SK-N-MC (cell line): ENCODE measurements at places on chromosomes 11 and 22.

DNA sequence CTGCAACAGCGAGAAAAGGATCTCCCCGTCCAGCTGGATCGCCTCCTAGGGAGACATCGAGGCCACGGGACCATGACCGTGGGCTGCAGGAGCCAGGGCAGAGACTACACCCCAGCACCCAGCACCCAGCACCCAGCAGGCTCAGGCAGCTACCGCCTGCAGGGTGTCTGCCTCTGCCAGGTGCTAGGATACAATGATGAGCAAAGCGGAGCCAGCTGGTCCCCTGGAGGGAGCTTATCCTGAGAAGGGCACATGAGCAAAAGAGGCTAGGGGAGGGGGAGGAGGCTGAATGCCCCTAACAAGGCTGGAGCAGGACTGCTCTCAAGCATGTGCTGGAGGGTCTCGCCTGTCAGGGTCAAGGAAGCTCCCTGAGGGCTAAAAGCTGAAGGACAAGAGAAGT lies 4.8 kb upstream of the CASTOR1 start:
- no peak for DNase-seq

GRCh38 chr11:64247729-64248531 lies 1.2 kb upstream of the PPP1R14B start:
- no peak for DNase-seq

DNA sequence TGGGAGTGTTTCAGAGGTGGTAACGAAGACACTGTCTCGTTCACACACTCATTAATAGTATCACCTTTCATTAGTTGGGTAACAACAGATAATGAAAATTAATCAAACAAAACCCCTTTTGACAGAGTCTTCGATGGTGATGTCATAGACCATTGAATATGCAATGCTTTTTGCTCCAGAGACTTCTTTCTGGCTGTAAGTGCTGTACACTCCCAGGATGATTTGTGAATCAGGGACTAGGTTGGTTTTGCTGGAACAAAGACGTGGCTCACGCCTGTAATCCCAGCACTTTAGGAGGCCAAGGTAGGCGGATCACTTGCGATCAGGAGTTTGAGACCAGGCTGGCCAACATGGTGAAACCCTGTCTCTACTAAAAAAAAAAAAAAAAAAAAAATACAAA lies 9.5 kb upstream of the RASSF10 start:
- DNase-seq: no peak

- no peak for DNase-seq
These were observed 53.0 kb upstream of the RDX start for GRCh38 chr11:110349138-110349996.

DNA sequence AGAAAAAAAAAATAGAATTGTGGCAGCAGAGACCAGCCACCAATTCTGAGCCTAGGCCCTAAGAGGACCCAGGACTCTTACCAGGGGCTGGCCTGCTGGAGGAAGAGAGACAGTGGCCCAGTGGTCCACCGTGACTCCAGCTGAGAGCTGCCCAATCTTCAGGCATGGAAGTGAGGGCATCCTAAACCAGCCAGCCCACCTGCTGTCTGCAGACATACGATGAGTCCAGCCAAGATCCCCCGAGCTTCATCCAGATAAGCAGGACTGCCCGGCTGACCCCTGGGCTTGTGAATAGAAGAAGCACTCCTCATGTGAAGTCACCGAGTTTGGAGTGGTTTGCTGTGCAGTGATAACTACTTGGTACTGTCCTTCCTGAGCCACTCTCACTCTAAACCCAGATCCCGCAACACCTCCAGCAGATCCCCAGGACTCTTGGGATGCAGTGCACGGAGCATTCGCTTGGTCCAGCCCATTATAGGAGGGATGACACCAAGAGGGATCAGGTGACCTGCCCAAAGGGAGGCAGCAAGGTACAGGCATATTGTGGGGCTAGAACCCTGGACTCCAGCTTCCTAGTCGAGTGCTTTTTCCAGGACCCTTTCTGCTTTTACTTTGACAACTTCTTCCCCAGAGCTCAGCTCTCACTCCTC lies 41.7 kb upstream of the FGF3 start:
- DNase-seq: no peak

DNA sequence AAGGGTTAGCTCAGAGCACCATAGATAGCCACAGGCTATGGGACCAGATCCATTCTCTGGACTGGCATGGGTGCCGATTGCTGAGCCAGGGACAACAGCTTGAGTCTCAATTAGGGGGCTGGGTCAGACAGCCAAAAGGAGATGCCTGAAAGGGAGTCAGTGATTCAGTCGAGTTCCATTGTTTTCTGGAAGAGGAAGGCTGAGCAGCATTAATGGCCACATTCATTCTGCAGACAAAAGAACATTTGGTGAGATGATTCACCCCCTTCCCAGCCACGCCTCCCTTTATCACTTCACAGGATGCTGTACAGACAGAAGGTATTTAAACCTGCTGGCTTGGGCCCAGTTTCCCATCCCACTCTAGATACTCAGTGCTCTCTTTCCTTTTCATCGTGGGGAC lies 131.9 kb downstream of the ADAMTS15 start:
- no peak for DNase-seq

DNA sequence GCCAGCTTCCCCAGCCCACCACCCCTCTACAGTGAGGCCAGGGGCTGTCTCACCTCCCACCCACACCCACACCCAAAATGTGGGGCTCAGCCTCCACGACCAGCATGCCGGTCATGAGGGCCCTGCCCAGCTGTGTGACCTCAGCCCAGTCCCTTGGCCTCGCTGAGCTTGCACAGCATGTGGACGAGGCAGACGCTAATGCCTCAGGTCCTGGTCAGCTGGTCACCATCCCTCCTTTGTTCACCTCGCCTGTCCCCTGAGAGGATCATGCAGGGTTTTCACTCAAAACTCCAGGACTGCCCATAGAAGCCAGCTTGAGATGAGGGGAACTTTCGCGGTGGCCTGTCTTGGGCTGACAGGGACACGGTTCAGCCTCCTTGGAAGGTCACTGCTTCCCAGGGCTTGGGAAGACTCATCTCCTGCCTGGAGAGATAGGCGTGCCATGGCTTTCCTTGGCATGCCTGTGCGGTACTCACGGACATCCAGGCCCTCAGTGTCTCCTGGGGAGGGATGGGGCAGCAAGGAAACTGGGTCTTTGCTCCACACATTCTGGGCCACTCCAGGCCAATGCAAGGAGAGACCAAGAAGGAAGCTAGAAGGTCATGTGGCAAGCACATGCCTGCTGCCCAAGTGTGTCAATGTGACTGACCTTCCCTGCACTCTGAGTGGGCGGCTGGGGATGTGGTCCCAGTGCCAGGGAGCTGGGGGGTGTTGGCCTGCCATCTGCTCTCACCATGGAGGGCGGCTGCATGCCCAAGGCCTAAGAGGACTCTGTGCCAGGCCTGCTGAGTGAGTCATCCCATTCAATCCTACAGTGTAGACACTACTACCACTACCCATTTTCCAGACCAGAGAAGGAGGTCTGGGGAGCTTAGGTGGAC lies 3.2 kb upstream of the RTN4R start:
- no peak for DNase-seq

DNA sequence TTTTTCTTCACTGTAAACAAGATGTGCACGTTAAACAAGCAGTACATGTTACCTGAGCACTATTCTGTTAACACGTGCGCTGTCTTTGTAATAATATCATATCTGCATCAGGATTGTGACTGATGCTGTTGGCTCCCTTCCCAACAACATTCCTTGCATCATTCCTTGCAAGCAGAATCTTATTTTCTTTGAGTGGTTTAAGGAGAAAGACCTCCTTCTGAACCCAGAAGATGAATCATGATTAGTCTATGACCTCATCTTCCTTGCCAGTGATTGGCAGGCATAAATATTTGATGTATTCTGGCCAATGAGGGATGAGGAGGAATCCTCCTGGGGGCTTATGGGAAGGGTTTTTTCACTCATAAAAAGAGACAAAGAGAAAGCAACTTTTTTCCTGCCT lies 46.2 kb downstream of the C11orf71 start:
- no peak for DNase-seq

DNA sequence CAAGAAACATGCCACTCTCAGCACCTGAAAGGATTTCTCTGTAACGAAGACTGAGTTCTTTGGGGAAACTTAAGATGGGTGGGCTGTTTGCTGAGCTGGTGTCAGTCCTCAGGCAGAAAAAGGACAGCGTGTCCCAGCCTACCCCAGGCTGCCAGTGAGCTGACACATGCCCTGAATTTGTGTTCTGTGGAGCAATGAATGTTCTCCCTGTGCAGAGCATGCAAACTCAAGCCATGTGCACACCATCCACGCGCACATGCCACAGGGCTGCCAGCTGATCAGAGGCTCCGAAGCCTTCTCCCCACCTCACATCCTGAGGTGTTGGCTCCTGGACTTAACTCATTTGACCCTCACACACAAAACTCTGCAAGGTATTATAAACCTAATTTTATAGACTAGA lies 104.9 kb downstream of the KCNC1 start:
- DNase-seq: no peak

DNA sequence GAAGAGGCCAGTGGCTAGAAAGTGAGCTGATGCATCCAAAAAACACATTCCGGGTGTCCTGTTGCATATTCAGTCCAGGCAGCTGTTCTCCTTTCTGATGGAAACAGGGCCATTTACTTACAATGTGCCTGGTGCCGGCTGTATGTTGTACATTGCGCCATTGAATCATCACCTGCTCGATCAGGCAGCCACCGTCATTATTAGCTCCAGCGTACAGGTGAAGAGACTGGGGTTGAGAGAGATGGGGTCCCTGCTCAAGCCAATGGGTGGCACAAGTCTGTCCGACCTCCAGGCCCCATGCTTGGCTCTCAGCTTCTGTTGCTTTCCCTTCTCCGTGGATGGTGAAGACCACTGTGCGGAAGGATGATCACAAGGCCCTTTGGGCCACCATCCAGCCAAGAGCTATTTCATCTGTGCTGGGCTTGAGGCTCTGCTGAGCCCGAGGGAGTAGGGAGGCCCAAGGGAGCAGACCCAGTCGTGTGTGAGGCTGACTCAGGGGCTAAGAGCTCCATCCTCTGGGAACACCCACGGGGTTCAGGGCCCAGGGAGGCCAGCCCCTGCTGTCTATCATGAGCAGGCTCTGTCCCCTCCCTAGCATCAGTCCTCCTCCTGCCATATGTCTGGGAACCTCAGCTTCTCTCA lies 20.7 kb upstream of the EMID1 start:
- DNase-seq: no peak

DNA sequence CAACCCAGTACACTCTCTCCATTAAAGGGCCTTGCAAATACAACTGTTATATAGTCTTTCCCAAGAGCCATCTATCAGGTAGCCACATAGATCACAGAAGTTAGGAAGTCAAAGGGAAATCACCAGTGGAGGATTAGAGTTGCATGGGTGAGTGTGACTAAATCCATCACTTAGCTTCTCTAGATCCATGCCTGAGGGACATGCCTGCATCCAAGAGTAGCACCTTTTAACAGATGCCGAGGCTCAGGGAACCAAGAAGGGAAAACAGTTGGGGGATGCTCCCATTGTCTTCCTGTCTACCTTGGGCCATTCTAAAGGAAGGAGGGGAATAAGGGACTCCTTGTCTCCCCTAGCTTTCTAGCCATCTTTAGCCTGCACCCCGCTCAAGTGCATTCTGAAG lies 77.9 kb downstream of the XRRA1 start:
- no peak for DNase-seq

GRCh38 chr11:43712676-43713075 lies 32.1 kb downstream of the HSD17B12 start:
- no peak for DNase-seq

GRCh38 chr22:45743687-45744086 lies 72.1 kb downstream of the ATXN10 start:
- DNase-seq: no peak

- no peak for DNase-seq
These were observed 170.6 kb downstream of the DYNC2H1 start for GRCh38 chr11:103279821-103280220.

DNA sequence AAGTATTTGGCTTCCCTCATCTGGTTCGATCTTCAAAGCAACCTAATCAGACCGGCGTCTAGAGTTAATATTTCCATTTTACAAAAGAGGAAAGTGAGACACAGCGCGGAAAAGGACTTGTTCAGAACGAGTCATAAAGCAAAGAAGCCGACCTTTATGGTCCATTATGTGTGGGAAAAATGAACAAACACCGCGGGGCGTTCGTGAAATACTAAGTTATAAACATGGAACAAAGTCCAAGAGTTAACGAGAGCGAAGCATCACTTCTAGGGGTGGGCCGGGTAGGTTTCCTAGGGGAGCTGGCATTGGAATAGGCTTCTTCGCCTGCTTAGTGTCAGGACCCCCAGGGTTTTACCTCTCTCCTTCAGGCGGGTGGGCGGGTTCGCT lies 575 bp downstream of the DUSP18 start:
- no peak for DNase-seq

- DNase-seq: no peak
These were observed 9.4 kb downstream of the EHD1 start for GRCh38 chr11:64868904-64869570.

GRCh38 chr11:10108915-10109680 lies 184.9 kb downstream of the SBF2 start:
- DNase-seq: peak; percentile 98
